ENCODE measurements at places on chromosomes 16 and 17.

DNA sequence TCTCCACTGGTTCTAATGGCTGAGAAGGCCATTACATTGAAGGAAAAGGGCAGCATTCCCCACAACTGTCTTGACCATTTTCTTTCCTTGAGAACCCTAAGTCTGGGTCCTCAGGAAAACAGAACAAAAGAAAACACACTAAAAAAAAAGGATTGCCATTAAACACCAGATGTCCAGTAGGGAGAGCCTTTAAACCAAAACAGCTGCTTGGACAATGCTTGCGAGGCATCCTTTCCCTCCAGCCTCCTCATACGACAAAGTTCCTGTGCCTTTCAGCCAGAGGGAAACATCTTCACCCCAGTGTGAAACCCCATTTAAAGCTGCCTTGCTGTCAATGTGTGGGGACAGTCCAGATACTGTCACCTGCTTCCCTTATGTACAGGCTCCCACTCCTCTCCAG, 74.3 kb downstream of the MMD start:
- no peak for DNase-seq

DNA sequence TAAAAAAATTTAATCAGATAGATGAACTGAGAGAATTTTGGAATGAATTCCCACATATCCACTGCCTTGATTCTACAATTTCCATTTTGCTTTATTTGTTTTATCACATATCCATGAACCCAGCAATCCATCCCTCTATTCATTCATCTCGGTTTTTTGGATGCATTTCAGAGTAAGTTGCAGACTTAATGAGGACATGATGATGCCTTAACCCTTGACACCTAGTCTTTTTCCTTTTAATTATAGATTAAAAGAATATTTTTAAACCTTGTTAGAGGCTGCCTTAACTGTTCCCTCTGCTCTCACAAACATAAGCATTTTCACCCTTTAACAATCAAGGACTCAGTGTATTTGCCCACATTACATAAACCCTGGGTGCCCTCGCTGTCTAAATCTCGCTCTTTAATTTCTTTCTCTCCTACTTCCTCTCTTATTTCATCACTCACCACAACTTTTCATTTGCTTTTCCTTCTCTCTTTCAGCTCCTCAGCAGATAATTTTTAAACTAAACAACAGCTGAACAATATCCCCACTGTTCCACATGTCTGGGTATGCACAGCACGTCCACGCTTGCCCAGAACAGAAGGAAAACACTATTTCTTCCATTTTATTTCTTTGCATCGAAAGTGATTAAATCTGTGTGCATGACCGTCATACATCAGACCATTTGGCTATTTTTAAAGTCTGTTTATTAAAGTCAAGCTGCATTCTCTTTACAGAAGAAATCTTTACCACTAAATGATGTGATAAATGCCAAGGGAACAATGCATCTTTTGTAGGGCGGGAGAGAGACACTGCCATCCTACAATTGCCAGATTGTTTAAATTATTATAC, 39.9 kb downstream of the IQCK start:
- no peak for DNase-seq

GRCh38 chr16:24045641-24046040, 209.9 kb downstream of the PRKCB start:
- DNase-seq: no peak

- DNase-seq: no peak
These were observed 138.3 kb downstream of the FOXL1 start for GRCh38 chr16:86716649-86717048.

- DNase-seq: no peak
These were observed 198.6 kb downstream of the AATF start for GRCh38 chr17:37147301-37147812.

GRCh38 chr16:64453646-64454045, 668.2 kb downstream of the CDH11 start:
- DNase-seq: no peak

GRCh38 chr16:27460663-27461482, 58.9 kb downstream of the IL21R start:
- no peak for DNase-seq

- DNase-seq: no peak
These were observed 30.1 kb upstream of the MTSS2 start for GRCh38 chr16:70715860-70716357.

- DNase-seq: no peak
These were observed 15.5 kb upstream of the CUEDC1 start for GRCh38 chr17:57970710-57971109.

- DNase-seq: no peak
These were observed 1.6 kb upstream of the EFTUD2 start for GRCh38 chr17:44900894-44901293.

DNA sequence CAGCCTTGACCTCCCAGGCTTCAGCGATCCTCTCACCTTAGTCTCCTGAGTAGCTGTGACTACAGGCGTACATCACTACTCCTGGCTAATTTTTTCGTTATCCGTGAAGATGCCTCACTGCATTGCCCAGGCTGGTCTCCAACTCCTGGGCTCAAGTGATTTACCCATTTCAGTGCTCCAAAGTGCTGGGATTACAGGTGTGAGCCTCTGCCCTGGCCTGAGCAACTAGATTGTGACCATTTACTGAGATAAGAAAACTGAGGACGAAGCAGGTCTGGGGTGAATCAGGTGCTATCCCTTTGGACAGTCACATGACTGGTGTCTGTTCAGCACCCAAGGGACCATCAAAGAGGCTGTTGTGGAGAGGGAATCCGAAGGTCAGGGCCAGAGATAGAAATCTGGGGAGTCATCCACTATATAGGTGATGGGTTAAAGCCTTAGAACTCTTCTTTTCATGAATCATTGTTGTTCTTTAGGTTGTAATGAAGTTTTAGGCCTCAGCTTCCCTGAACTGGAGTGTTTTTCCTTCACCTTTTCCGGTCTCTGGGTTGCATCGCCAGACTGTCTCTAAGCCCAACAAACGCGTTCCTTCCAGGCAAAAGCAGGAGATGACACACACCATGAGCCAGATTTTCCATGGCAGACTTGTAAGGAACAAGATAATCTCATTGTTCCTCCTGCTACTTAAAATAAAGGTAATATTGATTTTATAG, 62.5 kb downstream of the FTO start:
- DNase-seq: no peak

DNA sequence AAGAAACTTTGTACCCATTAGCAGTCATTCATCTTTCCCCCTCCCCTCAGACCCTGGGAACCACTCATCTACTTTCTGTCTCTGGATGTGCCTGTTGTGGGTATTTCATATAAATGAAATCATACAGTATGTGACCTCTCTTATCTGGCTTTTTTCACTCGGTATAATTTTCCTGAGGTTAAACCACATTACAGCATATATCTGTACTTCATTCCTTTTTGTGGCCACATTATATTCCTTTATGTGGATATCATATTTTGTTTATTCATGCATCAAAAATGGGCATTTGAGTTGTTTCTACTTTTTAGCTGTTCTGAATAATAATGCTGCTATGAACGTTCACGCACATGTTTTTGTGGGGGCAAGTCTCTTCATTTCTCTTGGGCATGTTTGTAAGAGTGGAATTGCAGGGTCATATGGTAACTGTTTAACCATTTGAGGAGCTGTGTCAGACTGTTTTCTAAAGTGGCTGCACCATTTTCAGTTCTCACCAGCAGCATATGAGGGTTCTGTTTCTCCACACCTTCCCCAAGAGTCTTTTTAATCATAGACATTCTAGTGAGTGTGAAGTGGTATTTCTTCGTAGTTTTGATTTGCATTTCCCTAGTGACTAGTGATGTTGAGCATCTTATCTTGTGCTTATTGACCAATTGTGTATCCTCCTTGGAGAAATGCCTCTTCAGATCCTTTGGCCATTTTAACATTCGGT, 3.8 kb downstream of the SNX29 start:
- no peak for DNase-seq

DNA sequence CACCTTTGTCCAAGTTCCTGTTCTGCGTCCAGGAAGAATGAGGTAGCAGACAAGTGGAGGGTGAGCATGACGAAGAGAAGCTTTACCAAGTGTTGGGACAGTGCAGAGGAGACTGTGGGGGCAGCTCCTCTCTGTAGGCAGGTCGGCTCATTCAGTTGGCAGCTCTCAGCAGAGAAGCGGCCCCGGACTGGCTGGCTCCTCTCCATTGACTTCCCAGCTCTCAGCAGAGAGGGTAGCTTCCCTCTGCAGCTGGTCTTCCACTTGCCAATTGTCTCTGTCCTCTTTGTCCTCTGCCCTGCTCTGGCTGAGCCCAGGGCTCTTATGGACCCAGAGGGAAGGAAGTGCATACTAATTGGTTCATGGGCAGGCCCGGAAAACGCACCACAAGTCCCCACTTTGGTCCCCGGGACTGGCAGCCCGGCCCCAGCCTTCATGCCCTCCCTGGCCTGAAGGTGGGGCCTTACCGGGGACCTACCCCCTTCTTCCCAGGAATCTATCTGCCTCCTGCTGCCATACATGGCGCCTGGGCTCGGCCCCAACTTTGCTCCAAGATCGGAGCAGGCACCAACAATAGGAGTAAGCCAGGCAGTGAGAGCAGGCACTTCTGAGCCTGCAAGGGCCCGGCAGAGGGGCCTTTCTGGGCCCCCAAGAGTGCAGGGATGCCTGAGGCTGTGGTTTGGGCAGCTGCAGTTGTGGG, 10.1 kb downstream of the KCTD5 start:
- no peak for DNase-seq

- DNase-seq: no peak
These were observed 160.3 kb upstream of the RPH3AL start for GRCh38 chr17:512926-513325.

DNA sequence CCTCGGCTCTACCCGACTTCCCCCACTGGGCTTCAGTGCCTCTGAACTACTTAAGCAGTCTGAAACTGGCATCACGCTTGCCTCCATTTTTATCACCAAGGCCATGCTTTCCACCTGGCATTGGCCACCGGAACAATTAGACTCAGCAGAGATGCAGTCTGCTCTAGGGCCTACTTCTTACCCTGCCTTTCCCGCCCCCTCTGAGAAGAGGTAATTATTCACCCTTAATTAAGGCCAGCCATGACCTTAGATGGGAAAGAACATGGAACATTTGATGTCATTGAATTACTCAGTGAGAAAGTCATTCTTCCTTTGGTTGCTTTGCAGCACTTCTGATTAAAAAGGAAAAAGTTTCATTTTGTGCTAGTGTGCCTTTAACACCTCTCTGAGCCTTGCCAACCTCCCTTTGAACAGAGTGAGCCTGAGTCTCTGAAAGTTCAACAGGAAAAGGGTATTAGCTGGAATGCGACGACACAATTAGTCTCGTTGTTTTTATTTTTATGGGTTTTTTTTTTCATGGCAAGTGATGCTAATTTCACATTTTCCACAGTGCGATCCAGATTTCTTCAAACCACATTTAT, 60.9 kb upstream of the TNRC6A start:
- peak; percentile 54 for DNase-seq

DNA sequence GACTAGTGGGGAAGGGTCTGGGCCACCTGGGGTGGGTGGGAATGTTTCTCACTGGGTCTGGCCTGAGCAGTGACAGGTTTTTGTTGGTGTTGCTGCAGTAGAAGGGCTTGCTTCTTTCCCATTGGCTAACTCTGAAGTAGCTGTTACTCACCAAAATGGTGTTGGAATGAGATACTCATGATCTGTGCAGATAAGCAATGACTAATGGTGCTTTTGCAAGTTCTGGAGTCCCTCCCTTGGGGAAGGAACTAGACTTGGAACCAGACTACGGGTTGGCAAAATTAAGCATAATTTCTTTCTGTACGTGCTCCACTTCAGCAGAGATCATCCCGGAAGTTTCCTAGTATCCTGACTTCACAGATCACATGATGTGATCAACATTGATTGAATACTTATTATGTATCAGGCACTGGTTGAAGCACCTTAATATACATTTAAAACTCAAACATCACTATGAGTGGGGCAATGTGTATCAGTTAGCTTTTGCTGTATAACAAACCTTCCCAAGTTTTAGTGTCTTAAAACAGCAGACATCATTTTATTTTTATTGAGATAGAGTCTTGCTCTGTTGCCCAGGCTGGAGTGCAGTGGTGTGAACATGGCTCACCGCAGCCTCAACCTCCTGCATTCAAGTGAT, 30.1 kb downstream of the CHP2 start:
- no peak for DNase-seq

DNA sequence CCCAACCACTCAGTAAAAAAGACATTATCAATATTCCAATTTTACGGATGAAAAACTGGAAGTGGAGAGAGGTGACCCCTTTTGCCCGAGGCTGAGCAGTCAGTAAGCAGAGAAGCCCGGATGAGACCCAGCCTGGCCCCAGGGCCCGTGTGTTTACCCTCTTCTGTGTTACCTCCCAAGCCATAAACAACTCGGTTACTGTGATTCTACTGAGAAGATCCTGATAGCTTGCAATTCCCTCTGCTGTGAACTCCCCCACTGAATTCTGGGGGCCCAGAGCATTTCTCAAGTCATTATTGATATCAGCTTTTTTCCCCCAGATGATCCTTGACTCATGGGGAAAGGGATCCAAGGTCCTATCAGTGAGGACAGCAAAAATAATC, 482.6 kb upstream of the ERCC4 start:
- no peak for DNase-seq

DNA sequence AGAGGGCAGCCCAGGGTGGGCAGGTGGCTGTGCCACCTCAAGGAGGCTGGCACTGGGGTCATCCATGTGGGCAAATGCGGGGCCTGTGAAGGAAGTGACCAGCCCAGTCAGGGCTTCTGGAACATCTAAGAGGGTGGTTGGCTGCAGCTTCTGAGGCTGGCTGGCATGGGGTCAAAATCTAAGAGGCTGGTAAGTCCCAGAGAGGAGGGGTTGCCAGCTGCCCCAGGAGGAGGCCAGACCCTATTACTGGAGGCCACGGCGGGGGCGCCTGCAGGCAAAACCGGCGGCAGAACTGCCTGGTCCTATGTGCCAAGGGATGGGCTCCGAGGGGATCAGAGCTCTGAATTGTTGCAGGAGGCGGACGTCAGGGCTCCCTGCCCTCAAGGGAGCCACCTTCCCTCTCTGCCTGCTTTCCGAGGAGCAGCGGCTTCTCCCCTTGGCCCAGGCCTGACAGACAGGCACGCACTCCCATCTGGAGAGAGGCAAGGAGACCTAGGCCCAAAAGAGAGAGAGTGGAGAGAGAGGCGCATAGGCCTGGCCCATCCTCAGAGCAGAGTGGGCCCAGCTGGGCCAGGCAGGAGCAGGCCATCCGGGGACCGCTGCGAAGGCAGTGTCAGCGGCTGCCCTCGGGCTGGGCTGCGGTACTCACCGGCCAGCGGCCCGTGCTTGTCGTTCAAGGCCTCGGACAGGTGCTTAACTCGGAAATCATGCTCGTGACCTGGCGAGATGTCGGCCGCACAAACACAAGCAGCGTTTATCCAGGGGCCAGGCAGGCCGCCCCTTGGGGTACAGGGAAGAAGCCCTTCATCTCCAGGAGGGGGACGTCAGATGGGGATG, 10.9 kb downstream of the ZACN start:
- no peak for DNase-seq

GRCh38 chr16:85612191-85612800, 826 bp upstream of the GSE1 start:
- no peak for DNase-seq

DNA sequence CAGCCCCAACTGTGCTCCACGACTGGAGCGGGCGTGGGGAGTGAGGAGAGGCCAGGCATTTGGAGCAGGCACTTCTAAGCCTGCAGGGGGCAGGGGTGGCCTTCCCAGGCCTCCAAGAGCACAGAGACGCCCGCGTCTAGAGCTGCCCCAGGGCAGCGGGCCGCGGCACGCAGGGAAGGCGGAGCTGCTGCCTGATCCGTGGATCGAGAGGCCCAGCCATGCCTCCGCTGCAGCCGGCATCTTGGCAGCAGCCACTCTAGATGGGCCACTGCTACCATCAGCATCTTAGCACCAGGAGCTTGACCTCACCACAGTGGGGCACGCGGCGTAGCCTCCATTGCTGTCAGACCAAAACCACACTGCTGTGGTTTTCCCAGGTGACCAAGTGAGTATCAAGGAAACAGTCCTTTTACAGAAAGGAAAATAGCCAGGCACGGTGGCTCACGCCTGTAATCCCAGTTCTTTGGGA, 20.4 kb upstream of the WDR45B start:
- DNase-seq: peak; percentile 38

GRCh38 chr16:3092501-3092941, 6.6 kb downstream of the ZSCAN10 start:
- DNase-seq: no peak

Measured in stimulated activated CD4-positive, alpha-beta T cell treated with anti-CD3 and anti-CD28 coated beads, TNF-alpha, amount 100 ng/mL, for 48 hours (primary cell).